Amygdala (tissue), 56 donors: ENCODE measurements at places on chromosomes 2 and 18.

GRCh38 chr2:112880091-112880531, 30.9 kb upstream of the IL37 start:
- DNase-seq, result no peak

- no peak for DNase-seq
These were observed 49.3 kb downstream of the SLC39A10 start for GRCh38 chr2:195706161-195706900.

GRCh38 chr2:56133441-56133840, 50.3 kb upstream of the CCDC85A start:
- DNase-seq, result no peak

GRCh38 chr2:238689331-238689730, 158.6 kb upstream of the TWIST2 start:
- DNase-seq, result no peak

GRCh38 chr2:238856713-238857567, 9.1 kb downstream of the TWIST2 start:
- no peak for DNase-seq

DNA sequence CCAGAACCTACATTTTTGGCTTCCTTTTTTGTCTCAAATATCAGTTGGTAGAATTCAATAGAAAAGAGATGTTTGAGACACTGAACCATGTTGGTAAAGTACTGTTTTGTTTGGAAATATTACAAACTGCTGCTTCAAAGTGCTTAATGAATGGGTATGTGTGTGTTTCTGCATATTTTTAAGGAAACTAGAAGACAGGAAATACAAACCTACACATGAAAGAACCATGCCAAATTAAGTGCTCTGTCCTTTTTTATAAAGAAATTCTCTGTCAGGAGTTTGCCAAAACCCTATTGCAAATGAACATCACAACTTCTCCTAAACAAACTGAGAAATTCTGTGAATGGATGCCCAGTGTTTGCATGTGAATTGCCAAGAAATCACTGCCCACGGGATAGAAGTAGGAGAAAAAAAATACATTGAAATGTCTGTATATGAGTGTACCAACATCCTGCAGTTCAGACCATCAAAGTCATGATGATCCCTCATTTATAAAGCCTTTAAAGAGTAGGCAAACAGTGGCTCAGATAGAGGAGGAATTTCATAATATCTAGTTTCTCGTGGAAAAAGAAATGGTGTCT, 69.6 kb upstream of the RND3 start:
- no peak for DNase-seq

GRCh38 chr2:207260947-207261346, 95.2 kb upstream of the KLF7 start:
- no peak for DNase-seq

- peak; percentile 37 for DNase-seq
These were observed 155.2 kb downstream of the TWIST2 start for GRCh38 chr2:239002954-239003623.

GRCh38 chr2:197615016-197615652, 60.3 kb downstream of the RFTN2 start:
- no peak for DNase-seq

DNA sequence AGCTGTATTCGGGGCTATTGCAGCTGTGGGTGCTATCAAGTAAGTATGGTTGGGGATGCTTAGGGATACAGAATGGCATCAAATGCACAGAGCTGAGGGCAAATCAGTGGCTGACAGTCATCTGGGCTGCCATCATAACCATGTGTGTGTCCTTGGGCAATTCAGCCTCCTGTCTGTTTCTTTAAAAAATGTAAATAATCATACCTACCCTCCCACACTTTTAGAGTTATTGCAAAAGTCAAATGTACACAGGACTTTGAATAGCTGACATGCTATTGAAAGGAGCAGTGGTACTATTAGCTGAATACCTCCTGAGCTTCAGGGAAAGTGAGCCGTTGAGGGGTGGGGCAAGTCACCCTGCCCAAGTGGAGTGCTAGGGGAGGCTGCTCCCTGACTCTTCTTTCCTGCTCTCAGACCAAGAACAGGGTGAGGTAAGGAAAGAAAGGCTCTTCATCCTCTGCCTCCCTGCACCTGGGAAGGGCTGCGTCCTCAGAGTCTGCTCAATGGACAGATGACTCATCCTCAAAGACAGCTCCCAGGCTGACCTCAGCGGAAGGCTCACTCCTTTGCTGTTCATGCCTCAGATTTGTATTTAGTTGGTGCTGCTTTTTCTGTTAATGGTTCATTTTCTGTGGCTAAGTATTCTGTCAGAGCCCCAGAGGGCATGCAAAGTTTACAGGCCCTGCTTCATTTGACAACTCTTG, 54.9 kb upstream of the BZW1 start:
- no peak for DNase-seq
